RWPE2 (cell line): ENCODE measurements at places on chromosomes 1 and 21.
A peak's percentile ranks its signal among the peaks of the same experiment; 100 is the strongest.

DNA sequence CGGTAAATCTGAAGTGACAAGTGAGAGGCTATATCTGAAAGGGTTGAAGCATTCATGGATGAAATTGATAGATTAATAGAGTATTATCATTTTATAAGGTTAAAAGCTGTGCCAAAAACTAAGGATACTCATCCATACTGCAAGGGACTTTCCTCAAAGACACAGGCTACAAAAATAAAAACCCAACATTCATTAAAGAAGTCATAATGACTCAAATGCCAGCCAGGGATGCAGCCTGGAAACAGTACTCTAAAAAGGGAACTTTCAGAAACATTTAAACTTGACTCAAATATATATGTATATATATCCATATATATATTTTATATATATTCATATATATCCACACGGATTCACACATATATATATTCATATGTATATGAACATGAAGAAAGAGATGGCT lies 1.1 kb upstream of the TIAM1 start:
- H3K4me1 ChIP-seq = peaks cover 3% of the 10 kb centered on the region
- H3K4me3 ChIP-seq = no peak overlapping the region
- H3K27me3 ChIP-seq = peaks cover 10% of the 10 kb centered on the region
- DNase-seq = no peak
- no peak overlapping the region for H3K27ac ChIP-seq

DNA sequence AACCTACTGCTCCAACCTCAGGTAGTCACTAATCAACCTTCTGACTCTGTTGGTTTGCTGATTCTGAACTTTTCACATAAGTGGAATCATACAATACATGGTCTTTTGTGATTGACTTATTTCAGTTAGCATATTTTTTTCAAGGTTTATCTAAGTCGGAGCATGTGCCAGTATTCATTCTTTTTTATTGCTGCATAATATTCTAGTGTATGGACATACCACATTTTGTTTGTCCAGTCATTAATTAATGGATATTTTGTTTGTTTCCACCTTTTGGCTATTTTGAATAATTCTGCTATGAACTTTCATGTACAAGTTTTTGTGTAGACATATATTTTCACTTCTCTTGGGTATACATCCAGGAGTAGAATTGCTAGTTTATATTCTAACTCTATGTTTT lies 53.0 kb upstream of the LRRN2 start:
- DNase-seq = no peak
- H3K36me3 ChIP-seq = no peaks in the 10 kb centered on the region
- H3K4me3 ChIP-seq = no peak overlapping the region
- H3K27me3 ChIP-seq = peaks cover 15% of the 10 kb centered on the region
- H3K27ac ChIP-seq = no peak overlapping the region
- H3K4me1 ChIP-seq = no peaks in the 10 kb centered on the region

DNA sequence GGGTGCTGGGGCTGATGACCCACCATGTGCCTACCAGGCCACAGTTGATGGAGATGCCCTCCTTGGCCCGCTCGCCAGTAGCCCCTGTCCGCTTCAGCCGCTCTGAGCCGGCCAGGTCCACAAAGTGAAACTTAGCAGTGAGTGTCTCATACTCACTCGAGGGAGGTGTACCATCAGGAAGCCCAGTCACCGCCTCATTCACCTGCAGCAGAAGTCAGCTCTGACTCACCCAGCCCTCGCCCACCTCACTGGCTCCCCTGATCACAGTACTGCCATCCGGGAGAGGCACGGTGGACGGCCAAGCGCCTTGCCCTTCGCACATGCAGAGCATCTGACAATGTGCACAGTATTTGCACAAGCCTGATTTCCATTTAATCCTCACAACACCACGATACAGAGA lies 18.8 kb downstream of the KIF21B start:
- H3K27ac ChIP-seq = no peak overlapping the region
- no peaks in the 10 kb centered on the region for H3K27me3 ChIP-seq
- no peak overlapping the region for H3K4me3 ChIP-seq
- H3K4me1 ChIP-seq = no peaks in the 10 kb centered on the region
- DNase-seq = no peak

GRCh38 chr1:223775054-223775453 lies 62.7 kb downstream of the CAPN2 start:
- DNase-seq = no peak
- H3K4me1 ChIP-seq = peaks cover 41% of the 10 kb centered on the region
- peak overlapping the region; percentile 81 for H3K27ac ChIP-seq
- peaks cover 69% of the 10 kb centered on the region for H3K36me3 ChIP-seq
- H3K27me3 ChIP-seq = no peaks in the 10 kb centered on the region
- no peak overlapping the region for H3K4me3 ChIP-seq

GRCh38 chr1:7046314-7046713 lies 261.1 kb downstream of the CAMTA1 start:
- DNase-seq = no peak
- no peak overlapping the region for H3K4me3 ChIP-seq
- no peaks in the 10 kb centered on the region for H3K36me3 ChIP-seq
- no peaks in the 10 kb centered on the region for H3K27me3 ChIP-seq
- no peak overlapping the region for H3K27ac ChIP-seq
- no peaks in the 10 kb centered on the region for H3K4me1 ChIP-seq

- DNase-seq = no peak
- peaks cover 27% of the 10 kb centered on the region for H3K4me1 ChIP-seq
- H3K27ac ChIP-seq = peak overlapping the region; percentile 74
- H3K27me3 ChIP-seq = no peaks in the 10 kb centered on the region
- no peak overlapping the region for H3K4me3 ChIP-seq
These were observed 110.1 kb upstream of the SLC44A3 start for GRCh38 chr1:94709891-94710581.

DNA sequence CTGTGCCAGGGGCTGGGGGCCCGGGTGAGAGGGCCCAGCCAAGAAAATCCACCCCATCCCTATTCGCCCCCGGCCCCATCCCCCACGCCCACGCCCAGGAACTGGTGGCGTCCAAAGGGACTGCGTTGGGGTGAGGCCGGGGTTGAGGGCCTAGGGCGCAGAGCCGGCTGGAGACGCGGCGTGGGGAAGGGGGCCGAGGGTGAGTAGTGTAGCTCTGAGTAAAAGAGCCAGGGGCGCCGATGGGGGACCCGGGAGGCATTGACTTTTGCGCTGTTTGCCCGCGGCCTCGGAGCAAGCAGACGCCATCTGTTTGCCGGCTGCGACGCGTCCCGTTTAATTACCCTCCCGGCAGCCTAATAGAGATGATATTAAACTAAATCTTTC lies 3.5 kb upstream of the DMRTA2 start:
- peaks cover 100% of the 10 kb centered on the region for H3K27me3 ChIP-seq
- H3K4me1 ChIP-seq = no peaks in the 10 kb centered on the region
- no peak for DNase-seq
- no peaks in the 10 kb centered on the region for H3K36me3 ChIP-seq

GRCh38 chr1:212432661-212433576 lies at the start of gene NENF:
Gene NENF, plus strand, starts transcription at chr1:212432920. Its CDS starts 24 bp downstream, at chr1:212432944.
- no peaks in the 10 kb centered on the region for H3K27me3 ChIP-seq
- H3K4me1 ChIP-seq = no peaks in the 10 kb centered on the region
- H3K4me3 ChIP-seq = peak within 1 kb of the TSS; percentile 89
- H3K27ac ChIP-seq = peak within 1 kb of the TSS; percentile 12
- H3K36me3 ChIP-seq = no peaks in the 10 kb centered on the region
- no peak for DNase-seq

- H3K4me1 ChIP-seq = peaks cover under 1% of the 10 kb centered on the region
- DNase-seq = no peak
- no peak overlapping the region for H3K4me3 ChIP-seq
- H3K27ac ChIP-seq = no peak overlapping the region
These were observed 132.0 kb downstream of the C1orf21 start for GRCh38 chr1:184518736-184519357.

DNA sequence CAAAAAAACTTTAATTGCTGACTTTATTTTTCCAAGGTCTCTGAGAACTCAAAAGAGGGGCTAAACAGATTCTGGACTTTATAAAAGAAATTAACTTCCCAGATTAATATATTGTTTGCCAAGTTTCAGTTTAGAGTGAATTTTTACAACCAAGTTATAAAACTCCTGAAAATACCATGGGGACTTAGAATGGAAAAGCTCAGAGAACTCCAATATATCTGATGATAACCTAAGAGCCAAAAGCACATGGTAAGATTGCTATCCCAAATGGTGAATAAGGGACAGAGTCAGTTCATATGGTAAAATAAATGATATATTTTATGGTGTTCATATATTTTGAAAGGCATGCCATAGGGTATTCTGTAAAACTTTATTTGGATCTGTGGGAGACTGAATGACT lies 470.9 kb downstream of the TTLL7 start:
- H3K4me1 ChIP-seq = no peaks in the 10 kb centered on the region
- no peak overlapping the region for H3K4me3 ChIP-seq

GRCh38 chr1:244231572-244232315 lies 180.7 kb downstream of the ZBTB18 start:
- H3K27ac ChIP-seq = no peak overlapping the region
- peaks cover 1% of the 10 kb centered on the region for H3K4me1 ChIP-seq
- H3K27me3 ChIP-seq = no peaks in the 10 kb centered on the region
- DNase-seq = no peak
- H3K36me3 ChIP-seq = no peaks in the 10 kb centered on the region

- no peak overlapping the region for H3K27ac ChIP-seq
- no peaks in the 10 kb centered on the region for H3K27me3 ChIP-seq
- no peak overlapping the region for H3K4me3 ChIP-seq
- no peak for DNase-seq
- peaks cover 4% of the 10 kb centered on the region for H3K4me1 ChIP-seq
These were observed 8.0 kb upstream of the ASH1L start for GRCh38 chr1:155570593-155570990.

GRCh38 chr1:65090406-65090805 lies 57.6 kb upstream of the AK4 start:
- H3K27ac ChIP-seq = no peak overlapping the region
- no peaks in the 10 kb centered on the region for H3K4me1 ChIP-seq
- H3K36me3 ChIP-seq = no peaks in the 10 kb centered on the region
- no peak overlapping the region for H3K4me3 ChIP-seq
- no peaks in the 10 kb centered on the region for H3K27me3 ChIP-seq
- DNase-seq = no peak

DNA sequence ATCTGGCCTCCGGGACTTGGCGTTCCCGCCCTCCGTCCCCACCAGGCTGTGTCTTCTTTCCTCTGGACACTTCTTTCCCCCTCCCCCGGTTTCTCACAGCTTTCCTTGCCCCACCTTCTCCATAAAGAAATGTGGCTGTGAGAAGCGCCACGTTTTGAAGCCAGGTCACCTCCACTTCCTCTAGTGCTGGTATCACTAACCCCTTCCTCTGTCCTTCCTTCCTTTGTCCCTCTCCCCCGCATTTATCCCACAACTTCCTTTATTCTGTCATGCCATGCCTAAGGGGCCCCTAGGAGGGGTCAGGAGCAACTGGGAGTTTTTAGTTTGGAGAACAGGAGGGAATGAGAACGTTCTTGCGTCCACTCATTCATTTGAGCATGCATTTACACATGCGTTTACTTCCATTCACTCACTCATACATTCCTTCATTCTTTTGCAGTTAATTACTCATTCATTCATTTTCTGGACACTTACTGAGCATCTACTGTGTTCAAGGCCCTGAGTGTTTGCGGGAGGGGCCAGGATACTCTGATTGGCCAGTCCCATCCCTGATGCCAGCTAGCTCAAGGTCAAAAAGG lies 5.0 kb upstream of the ACOT11 start:
- no peaks in the 10 kb centered on the region for H3K36me3 ChIP-seq
- DNase-seq = no peak
- H3K4me3 ChIP-seq = peak overlapping the region; percentile 29
- H3K27me3 ChIP-seq = no peaks in the 10 kb centered on the region

DNA sequence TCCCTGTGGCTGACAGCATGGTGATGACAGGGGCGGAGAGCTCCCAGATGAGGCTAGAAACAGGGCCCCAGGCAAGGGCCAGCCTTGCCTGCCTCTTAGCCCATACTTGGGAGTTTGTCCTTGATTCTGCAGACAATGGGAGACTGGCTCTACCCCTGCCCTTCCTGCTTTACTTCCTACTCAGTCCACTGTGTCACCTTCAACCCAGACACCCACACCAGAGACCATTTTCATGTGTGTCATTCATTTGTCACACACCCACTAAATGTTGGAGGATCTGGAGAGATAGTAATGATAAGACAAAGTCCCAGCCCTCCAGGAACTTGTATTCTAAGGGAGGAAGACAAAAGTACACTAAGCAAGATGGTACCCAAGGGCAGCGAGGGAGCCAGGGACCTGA lies 43.7 kb downstream of the SYT6 start:
- DNase-seq = no peak
- no peaks in the 10 kb centered on the region for H3K36me3 ChIP-seq
- peaks cover 6% of the 10 kb centered on the region for H3K4me1 ChIP-seq
- no peak overlapping the region for H3K4me3 ChIP-seq
